GDM1 (cell line): ENCODE measurements at places on chromosomes 5 and 9.

DNA sequence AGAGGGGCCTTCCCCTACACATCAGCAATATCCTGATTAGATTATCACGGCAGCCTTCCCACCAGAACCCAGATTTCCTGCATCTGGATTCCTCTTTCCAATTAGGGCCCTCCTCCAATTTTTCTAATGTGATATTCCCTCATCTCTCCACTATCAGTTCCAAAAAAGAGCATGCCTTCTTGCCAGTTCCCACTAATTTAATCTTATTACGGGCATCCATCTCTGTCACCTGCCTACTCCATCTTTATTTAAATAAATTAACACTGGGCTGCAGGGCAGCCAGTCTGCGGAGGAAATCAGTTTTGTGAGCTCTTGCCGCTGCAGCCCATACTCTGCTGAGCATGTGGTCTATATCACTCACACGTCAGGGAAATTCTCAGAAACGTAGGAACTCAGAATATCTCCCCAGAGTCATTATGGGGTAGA lies 16.6 kb upstream of the FBP2 start:
- no peak for DNase-seq

GRCh38 chr9:23557689-23558088 lies 268.4 kb downstream of the ELAVL2 start:
- no peak for DNase-seq

DNA sequence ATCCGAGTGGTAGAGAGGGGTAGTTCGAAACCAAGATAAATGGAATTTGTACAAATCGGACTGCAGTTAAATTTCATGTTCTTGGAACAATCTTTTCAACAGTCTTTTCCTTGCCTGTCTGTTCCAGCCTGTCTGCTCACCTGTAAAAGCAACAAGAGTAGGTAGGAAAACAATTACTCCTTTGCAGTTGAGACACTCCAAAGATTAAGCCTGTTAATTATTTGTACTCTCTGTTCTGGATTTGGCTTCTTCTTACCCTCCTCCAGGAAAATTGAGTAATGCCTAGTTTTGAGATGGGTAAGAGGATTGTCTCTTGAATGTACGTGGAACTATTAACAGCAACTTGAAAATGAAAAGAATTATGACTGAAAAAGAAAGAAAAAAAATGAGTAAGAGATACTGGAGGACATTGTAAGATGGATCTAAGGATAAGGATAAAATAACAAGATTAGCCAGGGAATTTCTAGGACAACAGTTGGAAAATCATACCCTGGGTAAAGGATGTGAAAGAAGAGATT lies 24.3 kb downstream of the SPAAR start:
- no peak for DNase-seq

DNA sequence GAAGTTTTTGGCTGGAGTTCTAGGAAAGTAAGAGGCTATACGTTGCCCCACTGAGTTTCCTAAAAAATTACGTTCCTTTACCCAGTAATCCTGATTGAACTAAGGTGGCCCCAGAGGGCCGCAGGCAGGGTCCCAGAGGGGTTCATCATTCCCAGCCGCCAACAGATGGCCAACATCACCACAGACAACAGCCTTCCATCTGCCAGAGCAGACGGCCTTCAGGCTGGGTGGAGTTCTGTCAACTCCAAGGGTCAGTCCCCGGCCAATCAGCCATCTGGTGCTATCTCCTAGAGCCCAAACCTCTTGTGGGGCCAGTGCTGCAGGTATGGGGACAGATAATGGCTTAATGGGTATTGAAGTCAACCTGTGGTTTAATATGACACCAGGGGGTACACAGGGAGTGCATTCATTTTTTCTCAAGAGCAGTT lies 30.4 kb downstream of the TBC1D2 start:
- DNase-seq = no peak

- DNase-seq = peak; percentile 37
Observed at GRCh38 chr9:121105531-121105930, 30.8 kb downstream of the CNTRL start.

DNA sequence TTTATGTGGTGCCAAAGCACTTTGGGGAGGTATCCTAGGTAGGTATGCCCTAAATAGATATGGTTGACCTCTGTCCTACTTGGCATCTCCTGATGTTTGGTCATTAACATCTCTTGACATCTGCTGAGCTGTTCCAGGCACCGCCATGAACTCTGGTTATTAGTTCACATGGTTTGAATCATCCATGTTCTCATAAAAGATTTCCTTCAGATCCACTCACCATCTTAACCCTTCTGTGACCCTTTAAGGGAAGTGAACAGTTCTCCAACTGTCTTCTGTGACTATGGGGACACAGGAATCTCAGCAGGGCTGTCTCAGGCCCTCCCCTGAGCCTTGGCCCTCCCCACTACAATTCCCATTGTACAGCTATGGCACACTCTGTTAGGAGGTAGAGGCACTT lies 167.7 kb downstream of the CDH6 start:
- no peak for DNase-seq

- DNase-seq = no peak
Observed at GRCh38 chr9:104329245-104329644, 174.8 kb upstream of the OR13F1 start.

GRCh38 chr9:36764364-36765076 lies 191.8 kb downstream of the MELK start:
- DNase-seq = no peak

- no peak for DNase-seq
Observed at GRCh38 chr9:129416821-129417539, 203.9 kb downstream of the C9orf50 start.

DNA sequence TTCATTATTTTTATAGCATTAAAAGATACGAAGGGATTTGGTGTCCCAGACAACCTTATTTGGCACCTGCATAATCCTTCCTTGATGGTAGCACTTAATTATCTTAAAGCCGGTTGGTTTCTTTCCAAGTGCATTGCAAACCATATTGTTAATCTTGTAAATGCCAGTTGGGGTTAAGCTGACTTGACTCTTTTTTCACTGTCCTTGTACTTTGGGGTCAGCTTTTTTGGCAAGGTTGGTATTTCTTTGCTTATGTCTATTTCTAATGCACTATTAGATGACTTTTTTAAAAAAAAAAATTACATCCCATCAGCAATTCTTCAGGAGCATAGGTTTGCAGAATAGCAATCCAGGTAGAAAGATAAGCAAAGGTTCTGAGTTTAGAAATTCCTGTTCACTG lies 466.8 kb upstream of the TLE4 start:
- no peak for DNase-seq

DNA sequence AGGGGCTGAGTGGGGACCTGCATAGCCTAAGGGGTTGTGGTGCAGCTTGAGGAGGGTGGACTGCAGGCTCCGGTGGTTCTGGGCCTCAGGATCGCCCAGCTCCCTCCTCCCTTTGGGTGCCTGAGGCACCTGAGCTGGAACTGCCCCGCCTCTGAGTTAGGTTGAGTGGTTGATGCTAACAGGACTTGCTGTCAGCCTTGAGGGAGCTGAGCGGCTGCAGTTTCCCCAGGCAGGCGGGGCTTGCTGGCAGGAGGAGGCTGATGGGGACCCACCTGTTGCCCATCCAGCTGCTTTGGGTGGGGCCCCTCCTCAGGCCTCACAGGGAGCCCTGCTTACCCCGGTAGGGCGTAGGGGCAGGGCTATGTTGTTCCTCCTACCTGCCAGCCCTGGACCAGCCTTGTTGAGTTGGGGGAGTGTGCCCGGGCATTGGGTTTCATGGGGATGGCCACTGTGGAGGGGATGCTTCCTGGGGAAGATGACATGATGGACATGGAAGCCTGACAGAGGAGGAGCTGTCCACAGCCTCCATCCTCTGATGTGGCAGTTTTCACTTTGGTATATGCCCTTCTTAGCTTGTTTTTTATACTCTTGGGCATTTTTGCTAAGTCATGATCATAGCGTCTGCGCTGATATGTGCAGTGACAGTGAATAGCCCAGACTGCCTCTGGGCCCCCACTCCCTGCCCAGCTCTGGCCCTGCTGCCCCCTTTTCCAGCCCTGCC lies 14.3 kb downstream of the WNK2 start:
- no peak for DNase-seq

DNA sequence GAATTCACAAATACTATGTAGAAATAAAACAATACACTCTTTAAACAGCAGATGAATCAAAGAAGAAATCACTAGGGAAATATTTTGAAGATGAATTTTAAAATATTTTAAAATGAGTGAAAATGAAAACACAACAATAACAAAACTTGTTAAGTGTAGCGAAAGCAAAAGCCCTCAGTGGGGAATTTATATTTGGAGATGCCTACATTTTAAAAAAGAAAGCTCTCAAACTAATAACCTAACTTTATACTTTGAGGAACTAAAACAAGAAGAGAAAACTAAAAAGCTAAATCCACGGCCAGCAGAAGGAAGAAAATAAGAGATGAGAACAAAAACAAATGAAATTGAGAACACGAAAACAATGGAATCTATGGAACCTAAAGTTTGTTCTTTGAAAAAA lies 22.7 kb downstream of the SPDL1 start:
- DNase-seq = no peak

- DNase-seq = no peak
Observed at GRCh38 chr9:12955510-12956163, 180.8 kb downstream of the LURAP1L start.

- DNase-seq = no peak
Observed at GRCh38 chr9:136011703-136012496, 50.7 kb upstream of the UBAC1 start.

GRCh38 chr9:125486576-125486975 lies 220.4 kb downstream of the MAPKAP1 start:
- no peak for DNase-seq

DNA sequence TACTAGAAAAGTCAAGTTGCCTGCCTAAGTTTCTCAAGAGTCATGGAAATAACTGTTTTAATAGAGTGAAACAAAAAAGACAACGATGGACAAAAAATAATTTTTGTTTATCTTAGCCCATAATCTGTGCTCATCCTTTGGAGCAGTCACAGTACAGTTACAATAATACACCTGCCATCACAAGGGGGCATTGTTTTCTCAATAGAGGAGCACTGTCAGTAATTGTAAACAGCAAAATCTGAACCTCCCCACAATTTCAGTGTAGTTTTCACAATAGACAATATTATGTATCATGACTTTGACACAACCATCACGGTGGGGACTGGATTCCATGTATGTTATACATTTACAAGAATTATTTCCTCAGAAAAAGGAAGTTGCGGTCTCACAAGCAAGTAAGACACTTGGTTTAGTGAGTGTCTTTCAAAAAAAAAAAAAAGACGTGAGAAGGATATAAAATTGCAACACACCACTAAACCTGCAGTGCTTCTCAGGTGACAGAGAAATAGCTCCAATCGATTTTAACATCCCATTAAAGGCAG lies 586.3 kb downstream of the PTPRD start:
- DNase-seq = no peak

DNA sequence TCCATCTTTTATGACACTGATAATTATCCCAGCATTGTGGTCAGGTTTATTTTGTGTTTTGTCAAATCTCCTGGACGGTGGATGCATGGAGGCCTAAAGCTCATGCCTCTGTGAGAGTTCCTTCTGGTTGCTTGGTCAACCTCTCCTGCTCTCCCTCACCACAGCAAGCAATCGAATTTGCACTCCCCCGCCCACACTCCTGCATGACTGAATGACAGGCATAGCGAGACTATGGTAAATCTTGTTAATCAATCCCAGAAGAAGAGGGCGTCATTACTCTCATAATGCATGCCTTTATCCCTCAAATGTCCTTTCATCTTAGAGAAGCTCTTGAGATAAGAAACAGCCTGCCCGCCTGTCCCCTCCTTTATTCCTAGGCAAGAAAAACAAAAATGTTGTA lies 1215.0 kb upstream of the CDH9 start:
- no peak for DNase-seq

- no peak for DNase-seq
Observed at GRCh38 chr5:172795318-172795977, 24.5 kb upstream of the DUSP1 start.

- no peak for DNase-seq
Observed at GRCh38 chr5:8020861-8021514, 152.0 kb downstream of the MTRR start.

DNA sequence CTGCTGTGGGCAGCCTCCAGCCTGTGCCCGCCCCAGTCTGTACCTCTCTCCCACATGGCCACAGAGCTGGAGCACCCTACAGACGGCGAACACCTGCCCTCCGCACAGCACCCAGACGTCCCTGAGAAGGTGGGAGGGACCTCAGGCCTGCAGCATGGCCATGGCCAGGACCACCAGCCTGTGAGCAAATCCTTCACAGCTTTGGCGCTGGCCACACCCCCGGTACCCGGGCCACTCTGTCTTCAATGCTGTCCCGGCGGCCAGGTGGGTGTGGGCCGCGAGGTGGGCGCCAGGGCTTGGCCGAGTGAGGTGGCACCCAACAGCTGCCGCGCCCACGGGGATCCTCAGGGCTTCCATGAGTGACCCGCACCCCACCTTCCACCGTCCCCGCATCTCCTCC lies 18.7 kb downstream of the NOTCH1 start:
- DNase-seq = no peak

DNA sequence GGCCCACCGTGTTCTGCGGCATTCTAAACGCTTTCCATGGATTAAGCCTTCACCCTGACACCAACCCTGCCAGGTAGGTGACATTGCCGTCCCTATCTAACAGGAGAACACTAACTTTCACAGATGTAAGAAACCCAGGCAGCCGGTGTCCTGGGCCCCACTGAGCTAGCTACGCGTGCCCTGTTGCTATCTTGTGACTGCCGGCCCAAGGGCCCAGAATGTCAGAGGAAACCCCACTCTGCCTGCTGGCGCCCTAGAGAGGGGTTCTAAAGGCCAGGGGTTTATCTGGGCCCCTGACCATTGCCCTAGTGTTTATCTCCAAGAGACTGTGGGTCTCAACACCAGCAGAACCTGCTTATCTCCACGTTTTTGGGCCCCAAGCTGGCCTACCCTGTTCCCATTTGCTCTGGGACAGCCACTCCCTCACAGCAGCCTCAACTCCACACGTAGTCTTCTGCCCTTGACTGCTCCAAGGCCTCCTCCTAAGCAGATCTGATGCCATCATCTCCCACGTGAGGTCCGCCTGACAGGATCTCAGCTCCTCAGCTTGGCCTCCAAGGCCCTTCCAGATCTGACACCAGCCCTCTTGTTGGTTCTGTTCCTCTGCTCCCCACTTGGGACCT lies 18.1 kb upstream of the ZBTB34 start:
- no peak for DNase-seq
